NCI-H460 (cell line): ENCODE measurements at places on chromosomes 4 and X.

- DNase-seq: no peak
Observed at GRCh38 chr4:169098532-169098931, 88.5 kb upstream of the CBR4 start.

DNA sequence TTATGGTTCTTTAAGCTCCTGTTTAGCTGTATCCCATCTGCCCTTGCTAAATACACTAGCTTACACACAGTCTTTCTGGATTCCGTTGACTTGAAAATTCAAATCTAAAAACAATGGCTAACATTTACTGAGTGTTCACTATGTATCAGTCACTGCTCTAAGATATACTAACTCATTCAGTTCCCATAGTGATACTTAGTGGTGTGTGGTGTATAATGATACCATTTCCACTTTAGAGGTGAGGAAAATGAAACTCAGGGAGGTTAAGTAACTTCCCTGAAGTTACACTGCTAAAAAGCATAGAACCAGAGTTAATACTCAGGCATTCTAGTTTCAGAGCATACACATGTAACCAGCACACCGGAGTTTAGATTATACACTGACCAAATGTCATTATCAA lies 762.0 kb downstream of the GRID2 start:
- DNase-seq: no peak

DNA sequence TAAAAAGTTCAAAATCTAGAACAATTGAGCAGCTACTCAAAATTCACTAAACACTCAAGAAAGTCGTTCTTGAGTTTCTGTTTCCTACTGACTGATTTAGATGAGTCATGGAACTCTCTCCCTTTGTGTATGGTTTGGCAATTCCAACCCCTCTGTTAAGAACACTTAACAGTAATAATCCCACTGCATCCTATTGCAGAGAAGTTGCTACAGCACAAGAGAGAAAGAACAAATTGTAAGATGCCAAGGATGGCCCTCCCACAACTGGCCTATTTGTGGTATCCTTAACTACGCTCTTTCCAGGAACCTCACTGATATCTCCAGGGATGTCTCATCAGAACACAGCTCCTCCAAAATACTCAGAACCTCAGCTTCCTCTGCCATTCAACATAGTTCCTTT lies 701.8 kb upstream of the TENM3 start:
- no peak for DNase-seq

DNA sequence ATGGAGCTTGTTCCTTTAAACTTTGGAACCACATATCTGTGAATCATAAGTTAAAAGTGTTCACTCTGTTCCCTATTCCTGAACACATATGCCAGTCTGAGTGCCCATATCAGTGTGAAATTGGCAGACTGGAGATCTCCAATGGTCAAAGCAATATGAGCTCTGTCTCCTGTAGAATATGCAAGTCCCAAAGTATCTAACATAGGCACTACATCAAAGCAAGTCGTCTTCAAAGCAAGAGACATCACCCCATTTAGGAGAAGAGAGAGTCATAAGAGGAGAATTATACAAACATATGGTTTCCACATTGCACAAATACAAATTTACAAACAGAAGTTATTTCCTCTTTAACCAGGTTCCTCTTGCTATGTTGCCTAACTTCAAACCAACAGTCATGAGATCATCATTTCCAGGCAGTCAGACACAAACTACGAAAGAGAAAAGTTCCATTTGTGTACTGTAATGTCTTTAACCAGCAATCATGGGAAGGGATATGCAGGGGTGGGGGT lies 9.9 kb upstream of the GK start:
- DNase-seq: no peak

GRCh38 chr4:15847746-15848145 lies 69.6 kb downstream of the CD38 start:
- DNase-seq: no peak

- DNase-seq: no peak
Observed at GRCh38 chr4:8919651-8920288, 48.1 kb upstream of the HMX1 start.

DNA sequence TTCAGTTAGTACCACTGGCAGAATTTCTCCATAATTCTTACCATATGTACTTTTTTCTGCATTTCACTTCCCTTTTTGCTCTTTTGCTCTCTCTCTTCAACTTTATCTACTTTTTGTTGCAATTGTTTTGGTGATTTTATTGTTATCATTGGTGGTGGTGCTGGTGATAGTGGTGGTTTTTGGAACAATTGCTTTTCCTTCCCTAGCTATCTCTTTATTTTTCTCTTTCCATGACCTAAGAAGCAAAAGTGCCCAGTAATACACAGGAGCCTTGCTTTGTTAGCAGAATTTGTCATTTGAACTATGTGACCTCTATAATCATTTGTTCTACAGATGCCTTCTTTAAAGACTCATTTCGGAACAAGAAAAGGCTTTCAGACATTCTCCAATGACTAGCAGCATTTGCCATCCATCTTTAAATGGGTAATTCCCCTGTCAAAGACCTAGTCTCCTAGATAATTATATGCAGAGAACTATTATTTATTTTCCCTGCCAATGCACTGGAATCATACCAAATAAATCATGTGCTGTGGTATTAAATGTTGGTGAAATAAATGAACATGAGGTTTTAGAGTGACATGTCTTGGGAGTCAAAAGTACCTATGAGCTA lies 154.5 kb downstream of the GASK1B start:
- DNase-seq: no peak

DNA sequence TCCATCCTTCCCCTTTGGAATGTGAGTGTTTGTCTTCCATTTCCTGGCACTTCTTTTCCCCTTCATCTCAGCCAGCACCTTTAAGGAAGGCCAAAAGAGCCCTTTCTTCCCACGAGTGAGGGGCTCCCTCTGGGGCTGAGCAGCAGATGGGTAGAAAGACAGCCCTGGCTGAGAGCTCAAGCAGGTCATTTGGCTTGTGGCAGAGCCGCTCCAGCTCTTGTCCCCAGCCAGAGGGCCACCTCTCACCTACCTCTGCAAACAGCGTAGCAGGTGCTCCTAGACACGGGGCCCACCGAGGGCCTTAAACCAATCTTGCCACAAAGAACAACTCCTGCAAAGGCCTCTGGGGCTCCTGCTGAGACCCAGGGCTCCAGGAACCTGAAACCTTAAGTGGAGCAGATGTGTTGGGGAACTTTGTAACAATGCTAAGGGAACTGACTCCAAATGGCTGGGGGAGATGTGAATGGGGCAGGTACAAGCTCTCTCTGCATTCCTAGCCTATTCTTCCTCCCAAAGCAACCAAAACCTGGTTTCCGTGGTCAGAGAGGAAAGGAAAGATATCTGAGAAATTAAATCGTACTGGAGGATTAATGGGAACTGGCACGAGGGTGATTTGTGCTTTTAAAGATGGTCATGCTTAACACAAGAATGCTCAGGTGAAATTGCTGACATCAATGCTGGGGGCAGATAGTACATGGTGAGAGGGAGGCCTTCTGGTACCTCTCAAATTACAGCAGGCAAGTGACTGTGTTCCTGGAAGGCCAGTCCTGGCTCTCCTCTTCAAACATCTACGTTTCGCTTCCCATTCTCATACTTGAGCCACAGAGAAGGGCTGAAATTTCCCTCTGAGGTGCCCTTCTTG lies 27.0 kb downstream of the TFDP3 start:
- no peak for DNase-seq

- DNase-seq: no peak
Observed at GRCh38 chr4:113071805-113072204, 22.4 kb downstream of the ANK2 start.

DNA sequence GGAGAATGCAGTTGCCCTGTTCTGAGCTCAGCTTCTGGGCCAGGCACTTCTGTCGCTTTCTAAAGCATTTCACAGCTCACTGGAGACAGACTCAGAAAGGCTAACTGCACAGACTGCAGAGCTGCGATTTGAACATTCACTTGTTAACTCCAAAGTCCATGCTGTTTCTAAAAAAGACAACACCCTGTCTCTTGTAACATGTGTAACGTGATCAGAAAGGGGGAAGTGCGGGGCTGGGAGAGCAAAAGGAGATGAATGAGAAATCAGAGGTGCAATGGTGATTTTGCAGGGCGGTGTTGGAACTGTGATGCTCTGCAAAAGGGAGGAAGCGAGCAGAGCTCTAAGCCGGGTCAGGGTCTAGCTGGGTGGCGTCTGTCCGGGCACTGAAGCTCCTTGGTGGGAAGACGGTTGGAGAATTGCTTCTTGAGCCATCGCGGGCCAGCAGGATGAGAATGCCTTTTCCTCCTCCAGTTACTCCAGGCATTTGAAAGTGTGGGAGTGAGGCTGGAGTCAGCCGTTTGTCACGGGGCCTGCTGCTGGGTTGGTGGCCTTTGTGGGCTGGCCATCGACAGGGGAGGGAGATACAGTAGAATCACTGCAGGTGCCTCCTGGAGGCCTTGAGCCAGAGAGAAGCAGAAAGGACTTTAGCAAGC lies 20.3 kb downstream of the TBC1D14 start:
- DNase-seq: no peak

- peak; percentile 35 for DNase-seq
Observed at GRCh38 chr4:119627267-119628255, 1.0 kb downstream of the PDE5A start.

DNA sequence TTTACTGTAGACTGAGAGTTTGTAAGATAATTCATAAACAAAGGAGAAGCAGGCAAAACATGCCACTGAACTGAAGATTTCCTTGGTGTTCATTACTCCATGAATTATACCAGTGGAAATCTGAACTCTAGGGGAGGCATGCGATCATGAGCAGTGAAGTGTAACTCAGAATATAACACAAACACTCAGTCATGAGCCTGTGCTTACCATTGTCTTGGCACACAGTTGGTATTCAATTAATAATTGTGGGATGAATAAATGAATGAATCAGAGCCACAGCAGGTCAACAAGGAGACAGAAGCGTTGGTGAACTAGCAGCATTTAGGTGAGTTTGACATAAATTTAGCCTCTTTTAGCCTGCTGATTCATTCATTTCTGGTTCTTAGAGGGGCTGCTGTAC lies 263.5 kb upstream of the DKK2 start:
- no peak for DNase-seq

GRCh38 chr4:182141061-182141460 lies 102.1 kb upstream of the TENM3 start:
- no peak for DNase-seq
